ENCODE measurements at places on chromosomes 11 and 22.

DNA sequence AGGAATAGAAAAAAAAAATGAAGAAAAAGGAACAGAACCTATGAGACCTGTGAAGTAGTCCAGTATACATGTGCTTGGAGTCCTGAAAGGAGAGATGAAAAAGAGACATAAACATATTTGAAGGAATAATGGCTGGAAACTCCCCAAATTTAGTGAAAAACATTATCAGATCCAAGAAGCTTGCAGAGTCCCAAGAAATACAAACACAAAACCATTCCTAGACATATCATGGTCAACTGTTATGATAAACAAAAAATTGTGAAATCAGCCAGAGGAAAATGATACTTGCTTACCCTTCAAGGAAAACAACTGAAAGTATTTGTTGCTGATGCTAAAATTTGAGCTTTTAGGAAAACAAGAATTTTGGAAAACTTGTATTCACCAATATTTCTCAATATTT is 250.1 kb downstream of the DDX10 start:
- peak; percentile 51 for DNase-seq

DNA sequence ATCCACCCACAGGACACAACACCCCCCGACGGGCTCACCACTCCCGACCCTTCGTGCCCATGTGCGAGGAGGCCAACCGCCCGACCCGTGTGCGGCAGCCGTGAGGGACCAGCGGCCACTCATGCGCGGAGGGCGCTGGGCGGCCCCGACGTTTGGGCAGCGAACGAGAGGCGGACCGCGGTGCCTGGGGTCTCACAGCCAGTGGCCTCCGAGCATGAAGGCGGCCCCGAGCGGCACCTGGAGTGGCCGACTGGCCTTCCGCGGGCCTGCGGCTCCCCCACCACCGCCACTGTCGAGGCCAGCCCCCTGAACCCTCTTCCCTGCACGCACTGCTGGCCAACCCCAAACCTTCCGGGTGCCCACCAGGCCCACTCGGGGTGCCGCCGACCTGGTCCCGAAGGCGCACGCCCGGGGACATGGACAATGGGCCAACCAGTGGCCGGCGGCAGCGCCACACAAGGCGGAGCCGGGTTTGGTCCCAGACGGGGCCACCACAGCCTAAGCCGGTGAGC is 4274.9 kb upstream of the OR11H1 start:
- DNase-seq = no peak

- DNase-seq = no peak
Measured at GRCh38 chr11:127098684-127099083, 98.1 kb upstream of the KIRREL3 start.

DNA sequence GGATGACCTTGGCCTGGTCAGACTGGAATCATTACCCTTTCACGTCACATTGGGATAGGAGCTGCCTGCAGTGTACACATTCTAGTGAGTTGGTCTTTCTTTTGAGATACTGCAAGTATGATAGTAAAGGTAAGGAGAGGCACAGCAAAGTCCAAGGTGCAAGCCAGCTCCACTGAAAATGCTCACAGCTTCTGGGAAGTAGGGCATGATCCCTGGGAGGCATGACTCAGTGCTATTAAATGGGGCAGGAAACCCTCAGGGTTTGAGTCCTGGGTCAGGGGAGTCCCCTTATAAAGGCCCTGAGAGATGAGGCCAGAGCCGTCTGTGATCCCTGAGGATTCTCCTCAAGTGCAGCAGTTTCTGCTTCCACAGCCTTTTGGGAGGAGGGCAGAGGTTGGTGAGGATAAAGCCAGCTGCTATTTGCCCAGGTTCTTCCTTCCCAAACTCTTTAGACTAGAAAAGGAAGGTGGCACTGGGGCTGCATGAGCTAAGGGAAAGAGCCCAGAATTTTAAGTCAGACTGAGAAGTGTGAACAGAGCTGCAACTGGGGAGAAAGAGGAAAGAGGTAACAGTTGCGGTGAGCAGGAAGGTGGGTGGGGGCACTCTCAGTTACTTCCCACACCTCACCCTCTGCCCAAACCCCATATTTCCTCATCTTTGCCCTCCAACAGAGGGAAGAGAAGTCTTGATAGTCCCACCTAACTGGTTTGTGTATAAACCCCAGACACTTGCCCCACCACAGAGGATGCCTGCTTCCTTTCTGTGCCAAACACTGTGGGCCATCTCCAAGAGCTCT is 14.4 kb upstream of the OR52K1 start:
- DNase-seq = peak; percentile 4

- DNase-seq = peak; percentile 51
Measured at GRCh38 chr22:29093501-29094300, 20.9 kb downstream of the KREMEN1 start.

DNA sequence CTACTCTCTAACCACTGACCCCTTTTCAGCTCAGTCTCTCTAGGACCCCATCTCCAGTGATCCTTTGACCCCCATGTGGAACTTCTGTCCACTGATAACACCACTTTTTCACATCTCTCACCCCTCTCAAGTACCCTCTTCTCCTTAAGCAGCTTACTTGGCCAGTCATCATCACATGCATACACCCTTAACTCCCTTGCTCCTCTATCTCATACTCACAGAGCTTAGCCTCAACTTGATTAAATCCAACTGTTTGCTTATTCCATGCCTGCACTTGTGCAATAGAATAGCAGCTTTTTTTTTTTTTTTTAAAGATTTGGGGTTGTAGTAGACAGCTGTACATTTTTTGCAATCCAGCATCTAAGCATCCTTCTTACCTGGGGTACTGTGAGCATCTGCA is 22.2 kb downstream of the AQP11 start:
- DNase-seq = no peak

GRCh38 chr11:110121204-110121603 is 28.0 kb downstream of the ZC3H12C start:
- DNase-seq = peak; percentile 62

DNA sequence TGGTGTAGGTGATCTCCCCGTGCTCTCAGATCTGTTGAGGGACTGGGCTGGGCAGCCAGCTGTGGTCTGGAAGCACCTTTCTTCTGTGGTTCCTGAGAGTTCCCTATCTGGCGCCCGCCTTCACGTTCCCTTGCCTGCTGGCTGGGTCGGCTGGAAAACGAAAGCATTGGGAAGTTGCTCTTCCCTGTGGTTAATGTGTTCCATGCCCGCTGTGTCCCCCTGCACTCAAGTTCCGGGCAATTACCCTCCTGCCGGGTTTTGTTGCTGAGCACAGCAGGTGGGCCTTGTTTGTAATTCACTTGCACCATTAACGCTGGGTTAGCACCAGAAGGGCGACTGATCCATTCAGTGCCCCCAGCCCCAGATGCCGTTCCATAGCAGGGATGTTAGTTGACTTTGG is 134.1 kb downstream of the GRIK4 start:
- DNase-seq = no peak

DNA sequence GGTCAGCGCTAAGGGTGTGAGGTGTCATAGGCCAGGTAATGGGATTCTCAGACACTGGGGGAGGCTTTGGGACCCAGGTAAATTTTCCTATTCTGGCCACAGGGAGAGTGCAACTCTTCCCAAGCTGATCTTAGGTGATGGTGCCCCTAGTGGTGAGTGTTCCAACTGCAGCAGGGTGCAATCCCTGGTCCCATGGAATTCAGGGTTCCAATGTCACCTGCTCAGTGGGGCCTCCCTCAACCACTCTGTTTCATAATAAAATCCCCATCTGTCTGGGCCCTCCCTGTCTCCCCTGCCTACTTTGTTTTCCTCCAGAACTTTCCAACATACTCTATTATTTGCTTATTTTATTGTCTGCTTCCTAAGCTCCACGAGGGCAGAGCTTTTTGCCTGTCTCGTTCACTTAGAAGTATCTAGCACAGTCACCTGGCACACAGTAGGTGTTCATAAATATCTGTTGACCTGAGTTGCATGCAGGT is 2.9 kb upstream of the SGSM1 start:
- peak; percentile 34 for DNase-seq

DNA sequence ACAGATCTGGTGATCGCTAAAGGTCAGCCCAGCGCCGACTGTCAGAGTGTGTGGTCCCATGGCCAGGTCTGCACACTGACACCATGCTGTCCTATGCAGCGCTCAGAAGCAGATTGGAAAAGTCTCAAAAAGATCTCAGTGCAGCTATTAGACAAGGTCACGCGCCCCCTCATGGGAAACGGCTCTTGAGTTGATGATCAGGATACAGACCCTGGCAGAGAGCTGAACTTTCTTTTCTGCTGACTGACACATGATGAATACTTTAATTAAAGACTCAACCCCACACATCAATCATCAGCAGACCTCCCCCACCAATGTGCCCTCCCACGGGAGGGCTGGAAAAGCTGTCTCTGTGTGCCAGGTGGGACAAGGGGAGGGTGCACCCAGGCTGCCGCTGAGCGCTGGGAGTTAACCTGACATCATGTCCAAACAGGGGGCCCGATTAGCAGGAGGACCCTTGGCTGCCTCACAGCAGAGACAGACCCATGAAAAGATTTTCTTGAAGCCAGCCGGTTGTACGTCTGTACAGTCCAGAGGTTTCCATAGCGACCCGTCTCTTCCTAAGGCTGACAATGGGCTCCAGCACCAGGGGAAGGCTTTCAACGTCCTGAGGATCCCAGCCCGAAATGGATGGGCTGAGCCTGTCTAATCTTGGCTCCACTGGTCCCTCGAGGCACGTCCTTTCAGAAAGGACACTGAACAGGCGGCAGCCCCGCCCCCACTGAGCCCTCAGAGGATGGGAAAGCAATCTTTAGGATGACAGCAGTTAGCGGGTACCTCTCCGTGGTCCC is 26.9 kb downstream of the RASD2 start:
- DNase-seq = no peak

All from M059J (cell line).